ENCODE measurements at places on chromosomes 12 and 14.

DNA sequence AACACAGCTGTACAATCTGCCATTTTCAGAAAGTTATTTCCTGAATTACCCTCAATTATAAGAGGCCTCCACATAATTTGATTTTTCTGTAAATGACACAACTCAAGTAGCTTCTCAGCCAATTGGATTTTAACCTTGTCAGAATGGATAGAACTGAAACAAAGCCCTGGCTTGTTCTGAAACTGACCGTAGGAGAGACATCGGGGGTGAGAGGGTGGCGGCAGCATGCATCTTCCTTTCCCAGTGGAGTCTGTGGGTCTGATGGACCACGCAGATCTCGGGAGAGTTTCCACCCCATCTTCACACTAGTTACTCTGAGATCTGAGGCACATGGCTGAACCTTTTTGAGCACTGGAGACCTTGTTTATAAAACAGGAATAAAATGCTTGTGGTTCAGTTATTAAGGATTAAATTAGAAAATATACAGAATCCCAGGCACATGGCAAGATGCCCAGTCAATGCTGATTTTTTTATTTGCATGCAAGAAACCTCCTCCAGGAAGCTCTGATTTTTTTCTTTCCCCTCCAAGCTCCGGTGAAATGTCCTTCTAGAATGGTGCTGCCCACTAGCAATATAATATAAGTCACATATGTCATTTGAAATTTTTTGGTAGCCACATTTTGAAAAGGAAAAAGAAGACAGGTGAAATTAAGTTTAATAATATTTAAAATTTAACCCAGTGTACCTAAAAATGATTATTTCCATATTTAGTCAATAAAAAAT lies 153.9 kb downstream of the CHST11 start:
- DNase-seq = no peak

- no peak for DNase-seq
Observed at GRCh38 chr12:52156311-52156710, 35.5 kb downstream of the KRT80 start.

GRCh38 chr12:24172031-24172772 lies 222.7 kb upstream of the SOX5 start:
- DNase-seq = no peak

DNA sequence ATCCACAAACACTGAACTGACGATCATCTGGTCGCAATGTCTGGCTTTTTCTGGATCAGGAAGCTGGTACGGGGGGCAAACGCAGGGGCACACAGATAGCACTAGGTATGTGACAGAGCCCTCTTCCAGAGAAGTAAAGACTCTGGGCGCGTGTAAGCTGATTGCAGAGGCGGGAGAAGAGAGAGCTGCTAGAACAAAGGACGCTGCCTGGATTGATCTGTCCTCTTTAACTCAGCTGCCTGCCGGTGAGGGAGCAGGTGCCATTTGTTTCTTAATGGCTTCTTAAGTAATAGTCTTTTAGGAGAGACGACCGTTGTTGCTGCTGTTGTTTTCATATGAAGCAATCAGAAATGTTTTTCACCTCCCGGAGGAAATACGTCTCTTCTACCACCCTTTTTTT lies 77.3 kb downstream of the GLT1D1 start:
- no peak for DNase-seq

DNA sequence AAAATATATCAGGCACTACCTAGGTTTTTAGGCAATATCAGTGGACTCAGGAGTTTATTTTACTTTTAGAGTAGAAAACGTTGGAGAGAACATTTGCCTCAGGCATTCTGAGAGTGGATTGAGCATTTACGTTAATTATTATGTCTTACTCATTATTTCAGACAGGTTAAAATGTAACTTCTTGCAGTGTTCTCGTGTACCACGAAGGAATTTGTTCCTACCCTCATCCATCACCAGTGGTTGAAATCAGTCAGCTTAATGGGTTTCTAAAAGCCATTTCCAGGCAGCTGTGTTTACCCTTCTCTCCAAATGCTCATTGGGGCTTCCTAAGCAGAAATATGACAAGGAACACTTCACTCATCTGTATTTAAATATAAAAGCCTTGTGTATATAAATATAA lies 9.1 kb upstream of the LDHB start:
- DNase-seq = no peak

- no peak for DNase-seq
Observed at GRCh38 chr12:124404162-124404784, 109.4 kb downstream of the RFLNA start.

GRCh38 chr12:7499636-7500035 lies 3.9 kb downstream of the CD163 start:
- no peak for DNase-seq

- no peak for DNase-seq
Observed at GRCh38 chr12:130922511-130922953, 31.2 kb upstream of the ADGRD1 start.

- no peak for DNase-seq
Observed at GRCh38 chr12:23862701-23863100, 86.8 kb downstream of the SOX5 start.

GRCh38 chr14:77641534-77642341 lies 25.3 kb upstream of the SPTLC2 start:
- peak; percentile 42 for DNase-seq

DNA sequence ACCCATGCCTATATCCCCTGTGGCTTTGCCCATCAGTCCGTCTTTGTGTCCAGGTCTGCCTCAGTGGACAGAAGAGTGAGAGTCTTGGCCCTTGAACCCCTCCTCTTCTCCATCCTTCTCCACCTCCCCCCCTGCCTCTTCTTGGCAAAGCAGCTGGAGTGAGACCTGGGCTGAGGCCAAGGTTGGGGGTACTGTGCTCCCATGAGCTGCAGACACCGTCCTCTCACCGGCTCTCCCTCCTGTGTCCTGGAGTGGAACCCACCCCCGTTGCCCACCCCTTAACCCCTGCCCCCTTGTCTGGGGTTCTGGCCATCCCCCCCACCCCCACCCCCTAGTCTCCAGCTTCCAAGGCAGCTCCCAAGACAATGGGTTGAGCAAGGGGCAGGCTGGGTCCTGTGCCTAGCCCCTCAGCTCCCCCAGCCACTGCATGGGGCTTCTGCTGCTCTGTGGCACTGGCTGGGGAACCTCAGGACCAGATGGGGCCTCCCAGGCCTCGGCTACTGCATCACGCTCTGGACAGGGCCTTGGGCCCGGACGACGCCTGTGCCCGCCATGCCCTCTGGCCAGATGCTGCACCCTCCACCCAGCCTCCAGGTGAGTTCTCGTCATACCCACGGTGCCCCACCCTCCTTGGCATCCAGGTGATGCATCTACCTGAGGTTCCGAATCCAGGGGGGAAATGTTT lies 35.7 kb downstream of the RTL1 start:
- DNase-seq = no peak

- DNase-seq = no peak
Observed at GRCh38 chr12:68030248-68030647, 41.0 kb downstream of the IFNG-AS1 start.

DNA sequence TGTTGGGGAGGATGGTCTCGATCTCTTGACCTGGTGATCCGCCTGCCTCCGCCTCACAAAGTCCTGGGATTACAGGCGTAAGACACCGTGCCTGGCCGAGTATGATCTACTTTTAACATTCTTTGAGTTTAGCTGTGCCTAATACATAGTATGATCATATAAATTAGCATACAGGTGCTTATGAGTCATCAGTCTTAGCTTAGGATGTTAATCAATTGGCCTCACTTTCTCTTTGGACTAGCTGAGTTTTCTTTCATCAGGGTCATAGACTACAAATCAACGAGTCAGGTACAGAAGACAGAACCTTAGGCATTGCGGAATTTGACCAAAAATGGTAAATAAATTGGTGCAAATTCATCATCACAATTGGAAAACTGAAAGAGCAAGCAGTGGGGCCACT lies 2.2 kb downstream of the SLC25A21 start:
- no peak for DNase-seq

DNA sequence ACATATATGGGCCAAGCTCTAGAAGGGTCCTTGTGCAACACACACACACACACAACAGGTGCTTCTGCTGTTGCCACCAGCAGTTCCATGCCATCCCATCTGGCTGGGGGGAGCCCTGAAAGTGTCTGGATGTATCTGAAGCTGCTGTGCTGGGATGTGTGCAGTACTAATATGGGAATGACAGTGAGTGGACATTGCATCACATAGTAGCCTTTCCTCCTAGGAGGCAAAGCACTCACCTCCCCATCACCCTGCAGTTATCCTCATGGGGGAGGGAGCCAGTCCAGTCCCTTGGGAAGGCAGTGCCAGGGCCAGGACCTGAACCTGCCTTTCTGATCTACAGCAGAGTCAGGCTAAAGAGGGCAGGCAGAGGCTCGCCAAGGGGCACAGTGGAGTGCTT lies 208.9 kb downstream of the CACNA1C start:
- DNase-seq = no peak

GRCh38 chr12:83893101-83893500 lies 1019.5 kb downstream of the SLC6A15 start:
- no peak for DNase-seq

DNA sequence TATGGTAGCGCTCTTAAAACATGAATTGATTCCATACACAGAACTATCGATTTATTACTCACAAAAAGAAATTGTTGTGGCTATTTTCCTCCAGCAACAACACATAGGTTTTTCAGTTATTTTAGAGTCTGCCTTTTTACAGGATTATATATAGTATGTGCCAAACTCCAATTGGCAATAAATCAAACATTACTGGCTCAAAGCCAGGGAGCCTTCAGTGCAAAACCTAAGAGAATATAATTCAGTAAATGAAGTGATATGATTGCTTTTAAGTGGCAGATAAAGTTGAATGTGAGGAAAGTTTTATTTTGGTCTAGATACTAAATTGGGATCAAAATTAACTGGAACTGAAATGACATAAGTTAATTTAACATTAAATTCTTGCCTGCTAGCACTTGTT lies 234.8 kb downstream of the PIK3C2G start:
- no peak for DNase-seq

DNA sequence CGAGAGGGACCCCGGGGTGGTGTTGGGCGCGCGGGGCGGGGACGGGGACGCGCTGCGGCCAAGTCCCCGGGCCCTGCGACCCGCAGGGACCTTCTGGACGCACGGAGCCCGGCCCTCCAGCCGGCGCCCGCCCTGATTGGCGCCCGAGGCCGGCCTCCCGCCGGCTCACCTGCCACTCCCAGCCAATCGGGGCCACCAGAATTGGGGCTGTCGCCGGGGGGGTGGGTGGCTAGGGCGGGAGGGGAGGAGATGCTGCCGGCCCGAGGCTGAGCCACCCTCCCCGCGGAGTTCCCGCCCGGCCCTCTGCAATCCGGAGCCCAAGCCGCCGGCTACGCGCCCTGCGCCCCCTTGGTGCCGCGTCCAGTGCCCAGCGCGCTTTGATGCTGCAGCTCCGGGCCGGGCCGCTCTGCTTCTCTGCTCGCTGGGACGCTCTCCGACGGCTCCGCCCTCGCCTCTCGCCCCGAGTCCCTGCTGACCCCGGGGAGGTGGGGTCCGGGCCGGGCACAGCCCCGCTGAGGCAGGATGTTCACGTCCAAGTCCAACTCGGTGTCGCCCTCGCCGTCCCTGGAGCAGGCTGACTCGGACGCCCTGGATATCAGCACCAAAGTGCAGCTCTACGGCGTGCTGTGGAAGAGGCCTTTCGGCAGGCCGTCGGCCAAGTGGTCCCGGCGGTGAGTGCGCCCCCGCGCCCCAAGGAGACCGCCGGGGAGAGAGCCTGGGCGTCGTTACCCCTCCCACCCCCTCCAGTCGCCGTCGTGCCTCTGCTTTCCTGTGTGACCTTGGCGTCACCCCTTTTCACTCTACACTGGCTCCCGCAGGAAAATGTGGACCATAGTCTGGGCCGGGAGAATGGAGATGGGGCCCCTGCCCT lies at the start of gene PLEKHD1:
Gene PLEKHD1 (plus strand): TSS at position 285 of the 871 bp plus-strand sequence. CDS start 238 bp downstream, at position 523.
- no peak for DNase-seq

GRCh38 chr12:71718611-71719010 lies 32.7 kb downstream of the TMEM19 start:
- DNase-seq = no peak

- DNase-seq = no peak
Observed at GRCh38 chr12:38053655-38054464, 262.7 kb upstream of the ALG10B start.

GRCh38 chr14:34086223-34086757 lies 135.4 kb upstream of the EGLN3 start:
- DNase-seq = no peak

DNA sequence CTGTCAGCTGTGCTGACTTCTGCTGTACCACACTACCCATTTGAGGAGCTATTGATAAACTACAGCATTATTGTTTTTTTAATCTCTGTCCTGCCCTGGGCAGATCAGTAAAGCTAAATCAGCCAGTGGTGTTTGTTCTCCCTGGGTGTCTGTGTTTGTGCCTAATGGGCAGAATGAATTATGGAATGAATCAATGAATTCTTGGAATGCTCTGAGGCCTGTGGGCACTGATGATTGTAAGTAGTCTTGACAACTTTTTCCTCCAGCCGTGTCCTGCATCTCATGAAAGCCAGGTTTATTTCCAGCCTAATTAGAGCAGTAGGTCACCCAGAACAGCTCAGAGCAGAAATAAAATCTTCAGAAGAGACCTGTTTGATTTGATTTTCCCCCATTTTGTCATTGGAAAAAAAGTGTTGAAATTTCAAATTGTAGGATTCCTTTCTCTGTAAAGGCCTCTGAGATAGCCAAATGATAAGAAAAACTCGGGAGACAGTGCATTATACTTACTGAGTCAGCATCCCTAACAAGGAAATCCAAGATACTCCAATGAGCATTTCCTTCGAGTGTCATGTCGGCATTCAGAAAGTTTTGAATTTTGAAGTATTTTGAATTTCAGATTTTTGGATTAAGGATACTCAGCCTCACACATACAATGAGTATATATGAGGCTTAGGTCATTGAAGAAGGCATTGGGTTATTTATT lies 19.4 kb upstream of the EVL start:
- DNase-seq = no peak

DNA sequence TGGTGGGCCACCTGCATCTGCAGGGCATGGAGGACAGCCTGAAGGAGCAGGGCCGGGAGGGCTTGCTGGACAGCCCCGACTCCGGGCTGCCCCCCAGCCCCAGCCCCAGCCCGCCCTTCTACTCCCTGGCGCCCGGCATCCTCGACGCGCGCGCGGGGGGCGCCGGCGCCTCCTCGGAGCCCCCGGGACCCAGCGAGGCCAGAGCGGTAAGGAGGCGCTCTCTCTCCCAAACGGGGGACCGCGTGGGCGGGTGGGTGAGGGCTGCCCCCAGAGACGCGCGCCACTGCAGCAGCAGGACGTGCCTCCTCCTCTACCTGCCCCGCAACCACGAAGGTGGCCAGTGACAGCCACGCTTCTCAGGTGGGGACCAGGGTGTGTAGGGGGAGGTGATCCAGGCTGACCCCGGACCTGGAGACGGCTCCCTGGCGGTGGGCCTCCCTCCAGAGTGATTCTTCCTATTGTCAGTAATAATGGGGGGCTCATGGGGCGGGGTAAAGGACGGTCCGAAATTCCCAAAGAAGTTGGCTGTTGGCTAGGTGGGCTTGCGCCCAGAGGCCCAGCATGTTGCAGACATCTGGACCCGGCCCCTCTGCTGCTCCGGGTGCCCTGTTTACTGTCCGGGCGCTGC lies 652 bp downstream of the RFLNA start:
- DNase-seq = peak; percentile 3

- no peak for DNase-seq
Observed at GRCh38 chr12:82174383-82174782, 183.8 kb downstream of the CCDC59 start.

Data from nucleus accumbens (tissue), 56 donors.